Left kidney (tissue), 8 donors: ENCODE measurements at places on chromosomes 5 and 9. TPM values are rescaled to one million over a fixed set of nuclear protein-coding genes. Genes with fewer than 3 reads are reported as not detected.
A peak's percentile ranks its signal among the peaks of the same experiment; 100 is the strongest.

- DNase-seq: no peak
Observed at GRCh38 chr5:32419791-32420190, 24.7 kb downstream of the ZFR start.

GRCh38 chr5:39148983-39149534, 70.3 kb downstream of the FYB1 start:
- peak; percentile 6 for DNase-seq

DNA sequence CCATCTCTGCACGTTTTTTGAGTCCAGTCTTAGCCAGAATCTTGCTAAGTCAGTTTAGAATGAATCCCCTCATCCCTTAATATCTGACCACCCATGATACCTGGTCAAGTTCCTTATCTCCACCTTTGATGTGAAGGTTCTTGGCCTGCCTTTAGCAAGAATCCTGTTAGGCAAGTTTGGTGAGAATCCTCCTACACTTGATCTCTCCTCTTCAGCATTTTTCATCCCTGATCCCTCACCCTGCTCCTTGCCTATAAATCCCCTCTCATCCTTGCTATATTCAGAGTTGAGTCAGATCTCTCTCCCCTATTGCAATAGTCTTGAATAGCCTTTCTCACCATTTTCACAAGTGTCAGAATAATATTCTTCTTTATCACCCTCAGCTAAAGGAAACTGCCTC, 31.0 kb downstream of the SMIM23 start:
- no peak for DNase-seq

GRCh38 chr5:65924366-65925043, 1.9 kb upstream of the ERBIN start:
- no peak for DNase-seq

The SLCO6A1 gene
- polyA plus RNA-seq: not detected

- DNase-seq: no peak
Observed at GRCh38 chr5:6090079-6090654, 288.2 kb downstream of the MED10 start.

The DOCK2 gene
- polyA plus RNA-seq: 2.6 TPM

DNA sequence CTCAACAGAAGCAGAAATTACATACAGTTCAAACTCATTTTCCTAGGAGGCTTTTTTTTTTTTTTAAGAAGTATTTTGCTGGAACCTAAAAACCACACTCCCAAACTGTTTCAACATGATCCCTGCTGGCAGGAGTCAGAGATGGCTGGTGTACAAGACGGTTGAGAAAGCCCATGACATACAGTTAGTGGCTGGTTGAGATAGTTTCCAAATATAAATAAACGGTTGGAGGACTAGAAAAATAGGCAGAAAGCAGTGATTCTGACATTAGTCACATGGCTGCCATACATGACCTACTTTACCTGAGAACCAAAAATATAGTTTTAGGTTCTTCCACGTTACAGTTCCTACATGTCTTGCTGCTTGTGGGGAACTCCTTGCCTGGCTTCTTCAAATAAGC, 31.7 kb upstream of the BASP1 start:
- no peak for DNase-seq

GRCh38 chr9:34647084-34647403, 569 bp downstream of the GALT start:
- no peak for DNase-seq

The GARIN3 gene
- polyA plus RNA-seq: not detected

The DBH gene
- 0.90 TPM for polyA plus RNA-seq

The PCDHGA4 gene
- polyA plus RNA-seq: 2.6 TPM

- no peak for DNase-seq
Observed at GRCh38 chr5:113223831-113224604, 210.8 kb downstream of the TSSK1B start.
